Dorsolateral prefrontal cortex (tissue), 122 donors: ENCODE measurements at places on chromosomes 1 and 21.

DNA sequence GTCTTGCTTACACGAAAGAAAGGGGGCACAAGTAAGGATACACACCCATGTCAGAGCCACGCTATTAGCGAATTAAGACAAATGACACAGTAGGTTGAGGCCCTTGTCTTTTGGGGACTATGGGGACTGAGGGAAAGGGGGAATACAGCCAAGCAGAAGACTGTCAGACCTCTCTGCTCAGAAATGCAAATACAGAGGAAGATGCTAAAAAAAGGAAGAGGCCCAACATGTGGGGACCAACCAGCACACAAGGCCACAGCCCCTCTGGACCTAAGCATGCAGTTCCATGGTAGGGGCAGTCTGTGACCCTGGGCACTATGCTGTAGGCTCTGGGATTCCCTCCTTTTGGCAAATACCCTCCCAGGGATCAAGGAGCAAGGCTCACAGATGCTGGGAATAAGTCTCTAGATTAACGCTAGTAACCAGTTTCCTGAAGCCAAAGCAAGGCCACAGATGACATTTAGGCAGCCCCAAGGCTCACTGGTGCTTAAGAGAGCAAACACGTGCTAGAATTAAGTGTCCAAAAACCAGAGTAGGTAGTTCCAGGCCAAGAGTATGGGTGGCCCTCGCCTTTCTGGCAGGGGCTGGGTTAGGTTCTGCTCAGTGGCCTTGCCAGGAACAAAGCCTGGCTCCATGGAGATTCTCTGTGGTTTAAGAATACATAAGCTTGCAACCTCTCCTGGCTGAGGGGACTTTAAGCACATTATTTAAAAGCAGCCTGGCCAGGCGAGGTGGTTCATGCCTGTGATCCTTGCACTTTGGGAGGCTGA lies 38.2 kb downstream of the RABIF start:
- DNase-seq: no peak

GRCh38 chr1:29801003-29801402 lies 564.7 kb downstream of the PTPRU start:
- DNase-seq: no peak

DNA sequence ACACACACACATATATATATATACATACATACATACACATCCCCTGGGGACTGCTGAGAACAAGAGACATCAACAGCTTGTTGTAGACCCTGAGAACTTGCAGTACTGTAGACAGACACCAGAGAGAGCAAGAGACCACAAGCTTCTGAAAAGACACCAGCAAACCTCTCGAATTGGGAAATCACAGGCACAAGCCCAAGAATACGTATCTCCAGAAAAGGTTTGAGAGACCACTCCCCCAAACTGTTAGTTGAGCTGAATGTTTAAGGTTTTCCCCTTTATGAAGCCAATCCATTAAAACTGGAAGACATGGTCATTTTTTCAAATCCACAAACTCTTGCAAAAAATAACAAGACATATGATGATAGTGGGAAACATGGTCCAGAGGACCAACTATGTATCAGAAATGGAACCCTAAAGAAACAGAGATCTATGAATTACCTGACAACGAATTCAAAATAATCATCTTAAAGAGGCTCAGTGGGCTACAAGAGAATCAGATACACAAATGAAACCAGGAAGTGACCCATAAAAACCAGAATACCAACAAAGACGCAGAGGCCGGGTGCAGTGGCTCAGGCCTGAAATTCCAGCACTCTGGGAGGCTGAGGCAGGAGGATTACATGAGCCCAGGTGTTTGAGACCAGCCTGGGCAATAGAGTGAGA lies 45.1 kb downstream of the SLC2A1 start:
- DNase-seq: peak; percentile 29

GRCh38 chr1:94808669-94809068 lies 11.5 kb upstream of the SLC44A3 start:
- no peak for DNase-seq

DNA sequence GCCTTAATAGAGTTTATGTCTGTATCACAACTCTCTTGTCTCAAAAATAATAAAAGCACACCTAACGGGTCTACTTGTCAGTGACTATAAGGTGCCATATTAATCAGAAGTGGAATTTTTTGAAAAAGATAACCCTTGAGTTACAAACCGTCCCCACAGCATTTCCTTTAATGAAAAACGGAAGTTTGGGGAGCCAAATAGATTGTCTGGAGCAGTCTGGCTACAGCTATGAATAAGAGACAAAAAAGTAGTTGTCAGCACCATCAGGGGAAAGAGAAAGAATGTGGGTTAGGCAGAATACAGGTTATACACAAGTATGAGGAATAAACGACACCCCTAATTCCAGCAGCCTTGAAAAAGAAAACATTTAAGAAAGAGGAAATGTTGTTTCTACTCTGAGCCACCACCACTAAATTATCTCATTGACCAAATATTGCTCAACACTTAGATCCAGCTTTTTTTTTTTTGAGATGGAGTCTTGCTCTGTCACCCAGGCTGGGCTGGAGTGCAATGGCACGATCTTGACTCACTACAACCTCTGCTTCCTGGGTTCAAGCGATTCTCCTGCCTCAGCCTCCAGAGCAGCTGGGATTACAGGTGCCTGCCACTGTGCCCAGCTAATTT lies 29.4 kb upstream of the USP24 start:
- no peak for DNase-seq

DNA sequence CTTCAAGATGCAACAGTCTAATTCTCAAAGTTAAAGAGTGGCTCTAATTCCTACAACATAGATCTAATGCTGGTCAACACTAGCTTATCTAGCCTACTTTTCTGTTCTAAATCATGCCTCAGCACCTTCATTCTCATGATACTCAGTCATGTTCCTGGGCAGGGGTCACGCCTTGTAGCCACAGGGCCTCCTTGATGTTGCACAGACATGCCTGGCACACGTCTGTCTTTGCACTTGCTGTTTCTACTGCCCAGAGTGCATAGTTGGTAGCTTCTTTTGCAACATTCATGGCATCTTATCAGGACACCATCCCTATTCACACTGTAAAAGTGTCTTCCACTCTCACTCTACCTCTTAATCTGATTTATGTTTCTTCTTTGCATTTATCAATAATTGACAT lies 76.6 kb downstream of the TBX15 start:
- DNase-seq: no peak

DNA sequence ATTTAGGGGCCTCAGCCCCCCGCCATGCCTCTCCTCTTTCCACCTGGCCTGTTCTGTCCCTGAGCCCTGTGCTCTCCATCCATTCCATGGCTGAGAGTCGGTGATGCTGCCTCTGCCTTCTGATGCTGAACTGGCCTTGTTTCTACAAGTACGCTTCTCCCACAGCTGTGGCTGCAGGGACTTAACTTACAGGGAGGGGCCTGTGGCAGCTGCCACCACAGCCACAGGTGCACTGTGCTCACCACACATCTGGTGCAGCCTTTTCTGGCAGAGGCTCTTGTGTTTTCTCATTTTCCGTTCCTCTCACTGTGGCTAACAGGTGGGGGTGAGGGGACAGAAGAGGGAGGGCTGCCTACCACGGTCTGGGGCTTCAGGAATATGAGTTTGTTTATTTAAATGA lies 4.2 kb downstream of the FMO1 start:
- no peak for DNase-seq

DNA sequence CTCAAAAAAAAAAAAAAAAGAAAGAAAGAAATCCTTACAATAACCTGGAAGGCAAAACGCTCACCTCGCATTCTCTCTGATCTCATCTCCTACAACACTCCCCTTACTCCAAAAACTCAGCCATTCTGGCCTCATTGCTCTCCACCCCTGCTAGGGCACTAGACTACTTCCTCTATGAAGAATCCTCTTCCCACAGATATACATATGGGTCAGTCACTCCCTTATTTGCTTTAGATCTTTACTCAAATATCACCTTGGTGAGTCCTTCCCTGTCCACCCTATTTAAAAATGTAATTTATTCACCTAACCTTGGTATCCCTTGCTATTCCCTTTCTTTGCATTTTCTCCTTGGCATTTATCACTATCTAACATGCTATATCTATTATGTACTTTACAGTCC lies 24.6 kb upstream of the KIF1B start:
- no peak for DNase-seq

GRCh38 chr1:43309405-43310025 lies 8.7 kb downstream of the TIE1 start:
- peak; percentile 12 for DNase-seq

DNA sequence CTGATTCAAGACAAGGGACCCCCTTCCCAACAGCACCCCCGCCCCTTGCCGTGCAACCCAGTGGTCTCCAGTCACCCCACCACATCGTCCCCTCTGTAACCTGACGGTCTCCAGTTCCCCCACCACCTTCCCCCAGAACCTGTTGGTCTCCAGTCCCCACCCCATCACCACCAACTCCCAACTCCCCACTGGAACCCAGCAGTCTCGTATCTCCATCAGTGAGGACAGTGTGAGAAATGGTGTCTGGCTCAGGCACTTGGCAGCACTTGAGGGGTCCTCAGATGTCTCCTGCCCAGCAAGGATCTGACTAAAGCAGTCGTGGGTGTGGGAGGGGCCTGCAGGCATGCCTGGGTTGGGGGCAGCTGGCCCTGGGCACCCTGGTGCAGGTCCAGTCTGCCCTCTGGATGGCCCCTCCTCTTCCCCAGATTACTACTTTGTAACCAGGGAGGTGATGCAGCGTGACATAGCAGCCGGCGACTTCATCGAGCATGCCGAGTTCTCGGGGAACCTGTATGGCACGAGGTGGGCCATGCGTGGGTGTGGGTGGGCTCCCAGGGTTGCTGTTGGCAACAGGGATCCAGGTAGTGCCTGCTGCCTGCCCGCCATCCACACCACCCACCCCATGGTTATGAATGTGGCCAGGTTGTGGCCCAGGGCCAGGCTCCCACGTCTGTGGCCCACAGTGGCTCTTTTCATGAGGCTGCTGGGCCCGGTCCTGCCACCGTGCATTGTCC lies 3.1 kb upstream of the GJC2 start:
- no peak for DNase-seq

DNA sequence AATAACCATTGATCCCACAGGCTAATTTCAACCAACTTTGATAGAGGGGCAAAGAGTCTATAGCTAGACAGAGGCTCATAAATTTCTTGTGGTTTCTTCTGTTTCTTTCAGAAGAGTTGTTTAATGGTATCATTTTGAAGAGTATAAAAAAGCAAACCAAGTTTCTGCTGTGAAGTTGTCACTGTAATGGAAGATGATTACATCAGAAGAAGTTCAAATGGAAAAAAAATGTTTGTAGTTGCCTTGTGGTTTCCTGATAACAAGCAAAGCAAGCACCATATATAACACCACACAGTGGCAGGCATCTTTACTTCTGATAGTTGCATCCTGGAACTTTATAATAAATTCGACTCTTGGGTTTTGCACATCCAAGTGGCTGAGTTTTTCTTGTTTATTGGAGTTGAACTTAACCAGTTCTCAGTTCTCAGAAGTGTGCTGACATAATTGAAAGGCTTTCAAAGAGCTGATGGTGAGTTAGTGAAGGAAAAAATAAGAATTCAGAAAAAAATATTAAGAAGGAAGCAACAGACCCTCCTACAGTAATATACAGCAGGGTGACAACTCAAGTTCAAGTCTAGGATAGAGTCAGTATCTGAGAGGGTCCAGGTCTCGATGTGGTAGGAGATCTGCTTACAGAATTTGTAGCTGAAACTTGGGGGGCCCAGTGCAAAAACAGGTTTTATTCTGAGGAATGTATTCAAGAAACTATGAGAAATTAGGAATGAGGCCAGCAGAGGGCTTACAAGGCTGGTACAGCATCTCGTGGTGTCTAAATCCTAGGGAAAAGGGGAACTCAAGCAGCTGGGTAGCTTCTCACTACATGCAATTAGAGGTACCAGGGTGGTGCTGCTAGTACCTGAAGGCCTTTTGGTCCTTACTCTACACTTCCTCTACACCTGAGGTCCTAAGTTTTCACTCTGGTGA lies 123.5 kb downstream of the CRB1 start:
- DNase-seq: no peak

GRCh38 chr1:121408354-121408753 lies 223.6 kb downstream of the SRGAP2C start:
- DNase-seq: no peak

DNA sequence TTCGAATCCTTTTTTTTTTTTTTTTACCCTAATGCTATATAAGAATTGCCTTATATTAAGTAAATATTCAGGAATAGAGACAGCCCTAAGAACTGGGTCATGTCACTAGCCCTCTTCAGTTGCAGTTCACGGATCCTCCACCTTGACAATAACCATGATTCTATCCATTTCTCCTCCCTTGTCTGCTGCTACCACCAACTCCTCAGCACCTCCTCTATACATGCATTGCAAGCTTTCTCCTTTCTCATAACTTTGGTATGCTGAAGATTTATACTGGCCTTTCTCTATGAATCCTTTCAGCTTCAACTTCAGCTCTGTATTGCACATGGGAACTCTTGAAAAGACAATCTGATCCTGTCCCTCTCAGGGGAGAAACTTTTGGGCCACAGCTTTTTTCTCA lies 14.3 kb upstream of the DR1 start:
- no peak for DNase-seq
